ENCODE measurements at places on chromosomes 3 and 15.

GRCh38 chr15:74468341-74469032 lies 7.5 kb upstream of the UBL7 start:
- no peak for DNase-seq

DNA sequence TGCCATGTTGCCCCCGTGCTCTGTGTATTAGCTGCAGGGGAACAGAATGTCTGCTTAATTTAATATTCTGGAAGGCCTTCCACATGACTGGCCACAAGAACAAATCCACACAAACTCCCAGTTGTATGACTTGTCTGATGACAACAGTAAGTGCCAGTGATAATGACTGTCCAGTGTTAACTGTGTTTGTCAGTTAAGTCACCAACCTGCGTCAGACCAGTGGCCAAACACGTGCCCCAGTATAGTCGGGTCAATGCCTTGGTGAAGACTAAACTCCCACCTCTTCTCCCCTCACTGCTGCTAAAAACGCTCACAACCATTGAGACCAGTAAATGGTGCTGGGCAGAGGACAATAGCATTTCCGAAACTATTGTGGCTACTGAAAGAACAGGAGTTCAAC lies 9.8 kb upstream of the ATP13A5 start:
- no peak for DNase-seq

- DNase-seq = no peak
These were observed 45.4 kb downstream of the EFHB start for GRCh38 chr3:19888428-19889152.

- no peak for DNase-seq
These were observed 71.3 kb downstream of the NUP210 start for GRCh38 chr3:13348661-13349396.

DNA sequence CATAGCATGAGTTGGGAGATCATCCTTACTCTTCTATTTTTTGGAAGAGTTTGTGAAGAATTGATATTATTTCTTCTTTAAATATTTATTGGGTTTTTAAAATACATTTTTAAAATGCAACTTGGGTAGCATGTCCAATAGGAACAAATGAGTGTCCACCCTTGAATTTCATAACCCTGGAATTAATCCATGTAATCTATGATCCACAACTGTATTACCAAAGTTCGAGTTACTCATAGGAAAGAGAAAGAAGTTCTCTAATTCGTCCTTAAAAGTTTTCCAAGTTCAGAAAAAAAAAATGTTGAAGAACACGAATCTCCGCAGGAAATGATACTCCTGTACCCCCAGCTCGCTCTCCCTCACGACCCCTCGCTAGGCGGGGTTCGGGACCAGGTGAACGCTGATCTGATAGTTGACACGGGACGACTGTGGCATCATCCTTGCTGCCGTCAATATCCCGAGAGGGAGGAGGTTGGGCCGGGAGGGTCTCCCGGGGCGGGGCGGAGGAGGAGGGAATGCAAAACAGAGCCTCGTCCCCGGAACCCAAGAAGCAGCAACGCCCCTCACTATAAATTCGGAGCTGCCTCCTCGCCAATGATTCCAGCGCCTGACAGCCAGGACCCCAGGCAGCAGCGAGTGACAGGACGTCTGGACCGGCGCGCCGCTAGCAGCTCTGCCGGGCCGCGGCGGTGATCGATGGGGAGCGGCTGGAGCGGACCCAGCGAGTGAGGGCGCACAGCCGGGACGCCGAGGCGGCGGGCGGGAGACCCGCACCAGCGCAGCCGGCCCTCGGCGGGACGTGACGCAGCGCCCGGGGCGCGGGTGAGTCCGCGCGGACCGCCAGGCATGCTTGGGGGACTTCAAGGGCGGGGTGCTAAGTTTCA lies at the start of gene AGTR1:
Gene AGTR1, plus strand, starts transcription at position 598 of the 884 bp plus-strand sequence. CDS start 43,133 bp downstream, outside the sequence.
- peak; percentile 74 for DNase-seq

DNA sequence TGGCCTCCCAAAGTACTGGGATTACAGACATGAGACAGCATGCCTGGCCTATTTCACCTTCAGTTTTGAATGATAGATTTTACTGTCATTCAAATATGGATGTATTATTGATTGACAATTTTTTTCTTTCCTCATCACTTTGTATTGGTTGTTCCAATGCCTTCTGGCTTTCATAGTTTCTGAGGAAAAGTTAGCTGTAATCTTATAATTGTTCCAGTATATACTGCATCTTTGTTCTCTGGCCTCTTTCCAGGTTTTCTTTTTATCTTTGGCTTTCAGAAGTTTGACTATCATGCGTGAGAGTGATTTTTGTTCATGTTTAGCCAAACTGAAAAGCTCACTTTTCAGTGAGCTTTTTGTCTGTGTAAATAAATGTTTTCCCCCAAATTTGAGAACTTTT lies 157.1 kb downstream of the RSRC1 start:
- no peak for DNase-seq

- no peak for DNase-seq
These were observed 219.8 kb downstream of the ULK4 start for GRCh38 chr3:41742121-41742520.

DNA sequence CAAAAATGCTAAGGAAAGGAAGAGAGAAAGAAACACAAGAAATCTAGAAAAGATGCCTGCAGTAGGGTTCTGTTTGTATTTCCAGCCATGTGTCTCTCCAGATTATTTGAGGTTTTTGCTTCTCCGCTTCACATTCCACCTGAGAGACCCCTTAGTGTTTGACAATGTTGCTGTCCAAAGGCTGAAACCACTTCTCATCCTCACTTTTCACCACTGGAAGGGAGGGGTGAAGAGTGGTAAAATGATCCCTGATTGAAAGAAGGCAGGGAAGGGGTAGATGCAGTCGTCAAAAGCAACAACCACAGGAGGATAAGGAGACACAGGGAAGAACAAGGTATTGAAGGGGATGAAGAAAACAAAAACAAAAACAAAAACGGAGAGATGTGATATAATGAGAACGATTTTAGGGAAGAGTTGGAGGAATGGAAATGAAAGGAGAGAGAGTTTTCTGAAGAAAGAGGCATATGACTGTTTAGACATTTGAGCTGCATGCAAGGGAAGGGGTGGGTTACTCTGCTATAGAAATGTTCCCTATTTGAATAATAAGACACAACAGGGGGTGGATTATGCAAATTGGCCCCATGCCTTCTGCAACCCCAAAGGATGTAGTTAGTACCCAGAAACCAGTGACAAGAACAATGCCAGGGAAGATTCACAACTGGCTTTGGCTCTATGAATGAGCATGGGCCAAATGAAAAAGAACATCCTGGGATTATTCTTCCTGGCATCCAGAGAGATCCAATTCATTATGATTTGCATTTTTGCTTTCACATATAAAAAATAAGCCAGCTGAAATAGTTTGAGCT lies 235.9 kb downstream of the GAP43 start:
- DNase-seq = no peak

DNA sequence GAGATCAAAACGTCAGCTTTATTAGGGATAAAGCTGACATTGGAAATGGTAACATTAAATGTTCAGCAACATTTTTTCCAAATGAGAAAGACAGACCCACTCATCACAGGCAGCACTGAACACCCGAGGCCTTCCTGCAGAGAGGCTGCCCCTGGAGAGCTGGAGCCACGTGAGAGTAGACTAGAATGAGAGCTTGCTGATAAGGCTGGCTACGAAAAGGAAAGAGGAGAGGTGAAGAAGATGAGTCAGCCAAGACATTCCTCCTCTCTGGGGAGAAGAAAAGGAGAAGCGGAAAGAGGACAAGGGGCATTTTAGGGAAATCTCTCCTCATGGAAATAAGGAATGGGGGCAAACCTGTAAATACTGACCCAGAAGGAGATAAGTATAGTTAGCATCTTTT lies 7.3 kb downstream of the CYP19A1 start:
- DNase-seq = no peak

GRCh38 chr3:161104561-161105551 lies at the start of gene B3GALNT1:
Gene B3GALNT1, minus strand, starts transcription at chr3:161105349. Its CDS starts 18,595 bp downstream, at chr3:161086754.
- peak; percentile 50 for DNase-seq

DNA sequence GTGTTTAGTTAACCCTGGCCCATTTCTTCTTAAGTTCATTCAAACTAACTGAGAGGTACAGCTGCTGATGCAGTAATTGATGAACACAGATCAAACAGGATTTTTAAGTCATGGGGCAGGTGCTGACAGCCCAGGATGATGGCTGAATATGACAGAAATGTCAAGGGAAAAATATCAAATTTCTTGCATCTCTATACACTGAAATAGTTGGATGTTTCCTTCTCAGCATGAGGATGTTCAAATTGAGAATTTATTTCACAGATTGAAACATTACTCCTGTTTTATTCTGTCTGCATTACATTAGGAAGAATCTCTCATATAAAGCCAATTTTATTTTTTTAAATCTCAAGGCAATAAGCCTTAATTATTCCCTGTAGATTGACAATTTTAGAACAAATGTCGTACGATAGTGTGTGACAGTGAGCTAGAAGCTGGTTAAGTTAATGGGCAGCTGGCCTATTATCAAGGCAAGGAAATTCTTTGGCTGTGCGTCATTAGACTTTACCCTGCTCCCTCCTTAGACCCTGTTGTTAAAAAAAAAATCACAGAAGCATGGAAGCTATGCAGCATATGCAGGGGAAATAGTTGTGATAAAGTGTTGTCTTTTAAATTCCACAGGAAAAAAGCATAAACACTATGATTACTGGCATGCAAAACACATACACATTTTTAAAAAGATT lies 183.8 kb upstream of the KCNMB2 start:
- peak; percentile 63 for DNase-seq

- DNase-seq = no peak
These were observed 47.3 kb downstream of the VGLL4 start for GRCh38 chr3:11596387-11596786.

DNA sequence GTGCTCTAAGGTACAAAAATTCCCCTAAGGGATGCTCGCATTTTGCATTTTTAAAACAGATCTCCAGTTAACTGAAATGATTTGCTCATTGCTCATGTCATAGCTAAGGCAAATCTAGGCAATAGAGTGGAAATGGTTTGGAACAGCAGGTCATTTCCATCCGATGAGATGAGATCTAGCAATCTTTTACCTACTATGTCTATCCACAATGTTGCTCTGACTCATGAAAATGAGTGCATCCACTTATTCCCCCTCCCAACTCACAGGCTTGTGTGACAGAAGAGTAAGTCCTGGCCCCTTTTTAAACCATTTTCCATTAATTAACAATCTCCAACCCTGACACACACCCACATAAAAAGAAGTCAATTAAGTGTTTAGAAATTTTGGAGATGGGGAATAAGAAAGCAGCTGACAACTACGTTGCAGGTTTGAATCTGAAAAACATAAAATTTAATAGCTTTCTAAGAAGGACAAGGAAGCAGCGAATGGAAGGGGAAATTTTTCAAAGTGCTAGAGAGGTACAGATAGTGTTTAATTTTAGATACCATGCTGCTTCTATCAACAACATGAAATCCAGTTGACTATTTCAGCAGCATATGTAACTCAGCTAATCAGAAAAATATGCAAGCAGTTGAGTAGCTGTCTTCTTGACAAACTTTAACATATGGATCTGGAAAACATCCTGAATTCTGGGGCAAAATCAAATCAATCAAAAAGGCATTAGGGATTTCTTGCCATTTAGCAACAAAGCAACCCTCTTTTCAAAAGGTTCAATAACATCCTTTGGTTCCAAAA lies 112.0 kb downstream of the TMCO5A start:
- DNase-seq = no peak
